ENCODE measurements at places on chromosomes 2 and 18. TPM values are rescaled to one million over a fixed set of nuclear protein-coding genes. Genes with fewer than 3 reads are reported as not detected.

The ANKRD62 gene
- not detected for total RNA-seq

The SH3RF3 gene
- total RNA-seq = 9.0 TPM

The CHRND gene
- total RNA-seq = not detected

The PLEKHH2 gene
- 34.8 TPM for total RNA-seq

The LMAN1 gene
- total RNA-seq = 47.5 TPM

The PCARE gene
- total RNA-seq = not detected

The TLX2 gene
- total RNA-seq = not detected

The HOXD3 gene
- total RNA-seq = not detected

The MROH2A gene
- total RNA-seq = not detected

The ITGB6 gene
- total RNA-seq = 64.1 TPM

GRCh38 chr2:177584030-177584692 lies 191.6 kb downstream of the AGPS start:
- no peak overlapping the region for H3K27ac ChIP-seq
- DNase-seq = no peak
- H3K36me3 ChIP-seq = no peaks in the 10 kb centered on the region
- no peaks in the 10 kb centered on the region for H3K4me1 ChIP-seq
- H3K27me3 ChIP-seq = no peaks in the 10 kb centered on the region
- no peak overlapping the region for H3K4me3 ChIP-seq

DNA sequence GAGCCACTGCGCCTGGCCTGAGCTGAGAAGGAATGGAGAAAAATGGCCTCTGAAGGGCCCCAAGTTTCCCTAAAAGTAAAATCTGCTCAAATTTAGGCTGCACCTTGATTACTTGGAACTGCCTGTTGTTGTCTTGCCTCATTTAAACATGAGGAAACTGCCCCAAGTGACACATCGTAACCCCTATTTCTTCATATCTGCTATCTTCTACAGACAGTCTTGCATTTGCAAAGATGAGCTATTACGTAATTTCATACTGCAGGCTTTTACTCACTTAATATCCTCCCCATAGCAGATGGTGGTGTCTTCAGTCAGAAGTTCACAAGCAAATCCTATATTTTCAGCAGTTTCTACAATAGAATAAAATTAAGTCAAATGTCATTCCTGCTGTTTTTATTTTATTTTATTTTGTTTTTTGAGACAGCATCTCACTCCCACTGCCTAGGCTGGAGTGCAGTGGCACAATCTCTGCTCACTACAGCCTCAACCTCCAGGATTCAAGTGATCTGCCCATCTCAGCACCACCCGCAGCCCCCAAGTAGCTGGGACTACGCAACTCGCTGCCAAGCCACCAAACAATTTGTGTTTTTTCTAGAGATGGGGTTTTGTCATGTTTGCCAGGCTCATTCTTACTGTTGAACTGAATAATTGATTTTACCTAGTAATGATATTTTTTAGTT lies 45.3 kb upstream of the NARS1 start:
- no peaks in the 10 kb centered on the region for H3K27me3 ChIP-seq
- peak overlapping the region; percentile 77 for H3K27ac ChIP-seq
- DNase-seq = no peak
- H3K4me3 ChIP-seq = no peak overlapping the region

DNA sequence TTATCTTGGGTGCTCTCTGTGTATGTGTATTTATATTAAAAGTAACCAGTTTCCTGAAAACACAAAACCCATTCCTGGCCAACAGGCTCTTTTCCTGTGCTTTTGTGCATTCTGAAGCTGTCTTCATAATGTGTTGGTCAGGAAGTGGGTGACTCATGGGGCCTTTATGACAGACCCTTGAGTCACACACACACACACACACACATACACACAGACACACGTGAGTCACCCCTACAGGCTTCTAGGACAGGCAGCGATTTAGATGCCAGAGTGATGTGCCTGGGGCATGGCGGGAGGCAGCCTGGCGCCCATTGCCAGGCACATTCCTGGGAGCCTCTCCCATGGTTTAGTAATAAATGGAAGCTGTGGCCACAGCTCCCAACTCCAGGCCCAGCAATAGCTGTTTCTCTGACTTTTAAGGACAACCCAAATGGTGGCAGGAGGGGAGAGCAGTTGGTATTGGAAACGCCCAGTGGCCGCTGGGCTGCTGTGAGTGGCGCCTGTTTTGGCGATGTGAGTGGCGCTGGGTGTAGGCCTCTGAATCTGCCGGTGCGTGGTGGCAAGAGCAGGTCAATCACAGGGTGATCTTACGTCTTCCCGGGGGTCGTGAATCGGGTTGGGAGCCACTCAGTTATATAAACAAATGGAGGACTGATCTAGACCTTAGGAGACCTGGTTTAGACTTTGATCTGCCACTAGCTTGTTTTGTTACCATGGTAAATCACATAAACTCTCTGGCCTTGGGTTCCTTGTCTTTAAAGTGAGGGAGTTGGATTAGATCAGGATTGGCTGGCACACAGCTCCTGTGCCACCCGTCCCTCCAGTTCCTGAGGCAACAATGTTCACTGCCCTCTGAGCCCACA lies 150.7 kb upstream of the DLX2 start:
- peaks cover 9% of the 10 kb centered on the region for H3K4me1 ChIP-seq
- no peaks in the 10 kb centered on the region for H3K27me3 ChIP-seq

- DNase-seq = no peak
- no peak overlapping the region for H3K4me3 ChIP-seq
- H3K36me3 ChIP-seq = no peaks in the 10 kb centered on the region
- no peaks in the 10 kb centered on the region for H3K4me1 ChIP-seq
- H3K27ac ChIP-seq = no peak overlapping the region
These were observed 55.2 kb downstream of the EMX1 start for GRCh38 chr2:72972352-72973136.

DNA sequence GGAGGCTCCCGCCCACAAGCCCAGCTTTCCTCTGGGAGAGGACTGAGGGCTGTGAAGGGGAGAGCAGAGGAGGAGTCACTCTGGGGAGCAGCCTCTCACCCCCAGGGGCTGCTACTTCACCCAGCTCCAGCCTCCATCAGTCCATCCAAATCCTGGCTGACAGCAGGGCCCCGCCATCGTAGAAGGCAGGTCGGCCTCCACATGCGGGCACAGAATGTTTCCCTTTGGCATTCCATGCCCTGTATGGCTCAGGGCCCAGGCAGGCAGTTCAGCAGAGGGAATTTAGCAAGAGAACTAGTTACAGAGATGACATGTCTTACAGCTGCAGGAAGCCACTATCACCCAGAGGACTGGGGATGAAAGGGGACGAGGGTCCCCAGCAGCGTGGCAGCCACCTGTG lies 6.4 kb upstream of the ODC1 start:
- peaks cover 10% of the 10 kb centered on the region for H3K4me1 ChIP-seq
- no peaks in the 10 kb centered on the region for H3K36me3 ChIP-seq
- no peak overlapping the region for H3K27ac ChIP-seq
- DNase-seq = no peak
- H3K4me3 ChIP-seq = no peak overlapping the region
- no peaks in the 10 kb centered on the region for H3K27me3 ChIP-seq

- H3K36me3 ChIP-seq = no peaks in the 10 kb centered on the region
- H3K4me1 ChIP-seq = no peaks in the 10 kb centered on the region
- DNase-seq = no peak
- H3K4me3 ChIP-seq = no peak overlapping the region
- H3K27me3 ChIP-seq = no peaks in the 10 kb centered on the region
- no peak overlapping the region for H3K27ac ChIP-seq
These were observed 28.3 kb downstream of the TWIST2 start for GRCh38 chr2:238876232-238876630.

GRCh38 chr2:208363485-208363884 lies 43.1 kb upstream of the PTH2R start:
- peaks cover 3% of the 10 kb centered on the region for H3K36me3 ChIP-seq
- no peak overlapping the region for H3K27ac ChIP-seq
- H3K4me1 ChIP-seq = no peaks in the 10 kb centered on the region
- no peak overlapping the region for H3K4me3 ChIP-seq

- H3K4me3 ChIP-seq = no peak overlapping the region
- no peak for DNase-seq
- no peaks in the 10 kb centered on the region for H3K4me1 ChIP-seq
- H3K27ac ChIP-seq = no peak overlapping the region
- no peaks in the 10 kb centered on the region for H3K27me3 ChIP-seq
These were observed 26.8 kb downstream of the FAM110C start for GRCh38 chr2:19505-19904.

GRCh38 chr18:48889115-48889941 lies 61.4 kb downstream of the SMAD7 start:
- H3K27me3 ChIP-seq = no peaks in the 10 kb centered on the region
- no peaks in the 10 kb centered on the region for H3K36me3 ChIP-seq
- H3K4me3 ChIP-seq = no peak overlapping the region
- no peak overlapping the region for H3K27ac ChIP-seq
- H3K4me1 ChIP-seq = peaks cover 16% of the 10 kb centered on the region

- no peaks in the 10 kb centered on the region for H3K27me3 ChIP-seq
- H3K4me3 ChIP-seq = no peak overlapping the region
- no peaks in the 10 kb centered on the region for H3K36me3 ChIP-seq
- no peak overlapping the region for H3K27ac ChIP-seq
These were observed 81.0 kb upstream of the BCL11A start for GRCh38 chr2:60634438-60634837.

DNA sequence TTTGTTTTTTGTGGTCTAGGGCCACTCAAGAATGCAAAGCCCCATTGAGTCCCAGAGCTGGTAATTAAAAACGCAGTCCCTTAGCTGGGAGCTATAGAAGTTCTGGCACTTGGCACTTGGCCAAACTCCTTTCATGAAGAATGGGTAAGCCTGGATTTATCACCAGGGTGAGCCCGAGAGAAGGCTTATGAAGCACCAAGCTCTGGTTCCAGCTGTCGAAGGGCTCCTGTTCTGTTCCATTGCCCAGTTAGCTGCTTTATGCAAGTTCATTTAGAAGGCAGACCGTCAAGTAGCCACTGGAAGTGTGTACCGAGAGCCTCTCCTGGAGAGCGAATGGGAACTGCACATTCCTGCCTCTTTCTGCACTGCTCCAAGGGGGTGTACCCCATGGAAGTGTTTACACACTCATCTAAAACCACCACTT lies 14.2 kb downstream of the ECEL1 start:
- H3K4me1 ChIP-seq = peaks cover 7% of the 10 kb centered on the region
- H3K36me3 ChIP-seq = no peaks in the 10 kb centered on the region
- no peaks in the 10 kb centered on the region for H3K27me3 ChIP-seq
- no peak overlapping the region for H3K4me3 ChIP-seq

DNA sequence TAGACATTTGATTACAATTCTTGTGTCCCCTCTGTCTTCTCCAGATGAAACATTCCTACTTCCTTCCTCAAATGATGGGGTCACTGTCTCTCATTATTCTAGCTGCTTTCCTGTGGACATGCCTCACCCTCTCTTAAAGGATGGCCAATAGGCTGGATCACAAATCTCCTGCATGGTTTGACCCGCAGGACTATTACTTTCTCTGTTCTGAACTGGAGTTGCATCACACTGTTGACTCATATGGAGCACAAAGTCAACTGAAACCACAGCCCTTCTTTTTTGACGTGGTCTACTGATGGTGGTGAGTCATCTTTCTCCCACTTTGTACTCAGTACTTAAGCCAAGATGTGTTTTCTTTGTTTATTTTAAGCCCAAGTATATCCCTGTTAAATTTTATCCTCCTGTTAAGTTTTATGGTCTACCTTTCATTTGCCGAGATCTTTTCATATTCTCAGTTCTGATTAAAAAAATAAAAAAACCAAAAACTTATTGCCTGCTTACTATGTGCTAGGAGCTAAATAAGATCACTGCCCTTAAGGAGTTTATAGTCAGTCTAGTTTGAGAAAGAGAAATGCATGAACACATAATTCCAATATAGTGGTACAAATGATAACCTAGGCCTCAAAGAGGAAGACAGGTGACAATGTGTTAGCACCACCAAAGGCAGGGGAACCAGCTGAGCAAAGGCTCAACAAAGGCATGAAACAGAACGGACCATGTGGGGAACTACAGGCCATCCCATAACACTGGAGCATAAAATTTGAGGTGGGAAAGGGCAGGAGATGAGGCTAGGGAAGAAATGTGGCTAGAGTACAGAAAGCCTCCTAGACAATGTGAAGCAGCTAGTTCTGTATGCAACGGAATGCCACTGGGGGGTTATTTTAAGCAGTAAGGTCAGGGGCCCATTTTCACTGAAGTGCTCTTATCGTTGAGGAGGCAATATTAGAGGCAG lies 67.6 kb upstream of the ZFP36L2 start:
- H3K27ac ChIP-seq = peak overlapping the region; percentile 66
- peaks cover 24% of the 10 kb centered on the region for H3K4me1 ChIP-seq

- H3K36me3 ChIP-seq = no peaks in the 10 kb centered on the region
- H3K4me1 ChIP-seq = peaks cover 50% of the 10 kb centered on the region
- H3K27ac ChIP-seq = peak overlapping the region; percentile 74
- DNase-seq = peak; percentile 78
- H3K4me3 ChIP-seq = peak overlapping the region; percentile 42
These were observed 507 bp downstream of the RTKN start for GRCh38 chr2:74441170-74441689.

DNA sequence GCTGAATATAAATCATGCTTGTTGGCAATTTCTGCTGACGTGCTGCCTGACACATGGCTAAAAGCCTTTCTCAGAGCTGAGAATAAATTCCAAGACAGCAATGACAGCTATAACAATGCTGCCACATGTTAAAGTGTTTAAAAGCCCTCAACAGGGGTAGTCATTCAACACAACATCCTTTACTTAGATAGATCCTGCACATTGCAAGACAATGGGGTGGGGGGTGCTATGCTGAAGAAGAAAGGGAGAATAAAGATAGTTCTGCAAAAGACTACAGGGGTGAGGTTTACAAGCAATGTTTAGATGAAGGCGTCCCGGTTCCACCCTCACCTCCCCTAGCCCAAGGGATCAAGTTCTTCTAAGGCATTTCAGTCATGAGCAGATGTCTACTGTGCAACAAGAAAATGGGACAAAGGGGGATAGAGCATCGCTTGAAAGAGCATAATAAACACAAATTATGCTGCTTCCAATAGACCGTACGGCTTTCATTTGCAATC lies 291.0 kb upstream of the ACVR2A start:
- H3K27ac ChIP-seq = no peak overlapping the region
- H3K27me3 ChIP-seq = no peaks in the 10 kb centered on the region
- no peaks in the 10 kb centered on the region for H3K36me3 ChIP-seq
- no peaks in the 10 kb centered on the region for H3K4me1 ChIP-seq
- no peak overlapping the region for H3K4me3 ChIP-seq

DNA sequence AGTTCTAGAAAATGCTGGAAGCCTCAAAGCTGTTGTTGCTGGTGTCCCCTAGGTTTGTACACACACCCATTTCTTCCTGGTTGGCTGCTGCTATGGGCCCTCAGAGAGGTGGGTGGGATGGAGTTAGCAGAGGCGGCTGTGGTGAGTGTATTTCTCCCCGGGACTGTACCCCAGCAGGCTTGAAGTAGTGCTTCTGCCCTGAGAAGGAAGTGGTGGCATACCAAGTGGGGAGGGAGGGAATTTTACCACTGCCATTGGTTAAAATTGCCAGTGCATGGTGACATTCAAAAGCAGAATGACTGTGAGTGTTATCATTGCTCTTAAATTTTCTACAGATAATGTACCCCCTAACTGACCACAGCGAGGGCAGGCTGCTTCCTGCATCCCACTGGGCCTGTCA lies 125.6 kb upstream of the CAPN13 start:
- no peak overlapping the region for H3K27ac ChIP-seq
- H3K4me1 ChIP-seq = no peaks in the 10 kb centered on the region
- H3K4me3 ChIP-seq = no peak overlapping the region
- H3K36me3 ChIP-seq = no peaks in the 10 kb centered on the region

DNA sequence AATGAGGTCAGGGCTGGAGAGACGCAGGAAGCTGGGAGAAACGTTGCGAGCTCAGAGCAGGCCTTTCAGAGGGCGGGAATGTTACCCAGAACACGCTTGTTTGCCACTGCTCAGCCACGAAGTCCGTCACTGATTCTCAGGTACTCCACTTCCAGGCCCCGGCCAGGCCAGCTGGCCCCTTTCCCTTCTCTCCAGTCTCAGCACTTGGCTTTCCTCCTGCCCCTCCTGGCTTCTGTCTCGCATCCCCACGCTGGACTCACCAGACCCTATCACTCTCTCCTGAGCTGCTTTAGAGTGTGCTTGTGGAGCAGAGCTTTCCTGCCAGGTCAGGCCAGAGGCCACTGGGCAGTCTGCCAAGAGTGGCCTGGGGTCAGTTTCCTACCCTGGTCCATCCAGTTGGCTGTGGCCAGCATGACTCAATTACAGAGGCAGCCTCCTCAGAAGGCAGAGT lies 151.4 kb downstream of the TWIST2 start:
- no peak for DNase-seq
- H3K27ac ChIP-seq = no peak overlapping the region

All from upper lobe of left lung (tissue), 6 donors.